Fibroblast of upper back skin (primary cell): ENCODE measurements at places on chromosomes 6 and 20.
A peak's percentile ranks its signal among the peaks of the same experiment; 100 is the strongest.

DNA sequence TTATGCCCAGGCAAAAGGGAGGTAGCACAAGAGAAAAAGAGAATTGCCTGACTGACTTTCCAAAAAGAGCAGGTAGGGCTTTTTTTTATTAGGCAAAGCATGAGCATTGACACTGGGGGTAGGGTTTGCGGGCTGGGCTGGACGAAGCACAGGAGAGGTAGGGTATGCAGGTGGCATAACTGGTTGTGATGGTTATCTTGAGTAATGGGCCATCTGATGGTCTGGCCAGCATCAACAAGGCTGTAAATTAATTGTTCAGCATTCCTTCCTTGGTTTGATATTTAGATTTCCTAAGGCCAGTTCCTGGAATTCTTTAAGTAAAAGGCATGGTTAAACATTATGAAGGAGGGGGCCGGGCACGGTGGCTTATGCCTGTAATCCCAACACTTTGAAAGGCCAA lies 13.9 kb upstream of the BFSP1 start:
- DNase-seq = no peak

GRCh38 chr6:119138906-119139541 lies 60.6 kb upstream of the FAM184A start:
- no peak for DNase-seq

- no peak for DNase-seq
Observed at GRCh38 chr6:161035182-161035980, 43.8 kb downstream of the MAP3K4 start.

GRCh38 chr20:38152175-38152620 lies 12.9 kb downstream of the TGM2 start:
- DNase-seq = peak; percentile 31

GRCh38 chr6:134574491-134574890 lies 256.6 kb upstream of the SGK1 start:
- DNase-seq = no peak
